ENCODE measurements at places on chromosomes 1 and 21.

DNA sequence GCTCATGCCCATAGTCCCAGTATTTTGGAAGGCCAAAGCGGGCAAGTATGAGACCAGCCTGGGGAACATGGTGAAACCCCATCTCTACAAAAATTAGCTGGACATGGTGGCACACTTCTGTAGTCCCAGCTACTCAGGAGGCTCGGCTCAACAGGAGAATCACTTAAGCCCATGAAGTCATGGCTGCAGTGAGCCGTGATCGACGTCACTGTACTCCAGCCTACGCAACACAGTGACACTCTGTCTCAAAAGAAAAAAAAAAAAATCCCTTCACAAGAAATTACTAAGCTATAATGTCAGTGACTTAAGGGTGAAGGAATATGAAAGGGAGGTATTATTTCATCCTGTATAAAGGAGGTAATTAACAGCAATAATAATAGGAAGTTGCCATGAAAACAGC, 99.8 kb downstream of the ACBD6 start:
- DNase-seq, result no peak

DNA sequence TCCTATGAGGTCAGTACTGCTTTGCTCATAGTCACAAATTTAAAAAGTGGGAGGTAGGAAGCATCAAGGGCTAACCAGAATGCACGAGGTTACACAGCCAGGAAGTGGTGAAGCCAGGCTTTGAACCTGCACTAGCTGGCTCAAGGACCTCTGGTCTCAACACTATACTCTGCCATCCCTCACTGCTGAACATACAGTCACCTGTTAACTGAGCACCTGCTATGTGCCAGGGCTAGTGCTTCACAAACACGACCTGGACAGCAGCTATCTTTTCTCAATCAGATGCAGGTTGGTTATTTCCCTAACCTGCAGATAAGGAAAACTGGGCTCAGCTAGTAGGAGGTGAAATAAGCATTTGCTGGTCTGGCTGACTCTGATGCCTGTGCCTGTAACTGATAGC, 73.0 kb downstream of the GLIS1 start:
- no peak for DNase-seq

DNA sequence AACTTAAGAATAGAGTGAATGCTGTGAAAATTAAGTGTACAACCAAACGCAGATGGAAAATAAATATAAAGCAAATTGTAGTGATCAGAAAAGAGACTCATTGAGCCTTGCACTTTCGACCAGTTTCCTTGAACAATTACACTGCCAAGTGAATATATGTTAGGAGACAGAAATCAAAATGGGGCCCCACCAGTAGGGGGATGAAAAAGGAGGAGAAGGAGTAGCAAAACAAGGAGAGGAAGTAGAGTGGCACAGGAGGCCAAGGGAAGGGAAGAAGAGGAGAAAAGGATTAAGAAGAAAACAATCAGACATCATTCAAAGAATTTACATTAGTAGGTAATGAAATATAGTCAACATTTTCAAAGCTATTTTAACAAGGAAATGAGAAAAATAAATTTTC, 1770.6 kb downstream of the PLA2G4A start:
- no peak for DNase-seq

DNA sequence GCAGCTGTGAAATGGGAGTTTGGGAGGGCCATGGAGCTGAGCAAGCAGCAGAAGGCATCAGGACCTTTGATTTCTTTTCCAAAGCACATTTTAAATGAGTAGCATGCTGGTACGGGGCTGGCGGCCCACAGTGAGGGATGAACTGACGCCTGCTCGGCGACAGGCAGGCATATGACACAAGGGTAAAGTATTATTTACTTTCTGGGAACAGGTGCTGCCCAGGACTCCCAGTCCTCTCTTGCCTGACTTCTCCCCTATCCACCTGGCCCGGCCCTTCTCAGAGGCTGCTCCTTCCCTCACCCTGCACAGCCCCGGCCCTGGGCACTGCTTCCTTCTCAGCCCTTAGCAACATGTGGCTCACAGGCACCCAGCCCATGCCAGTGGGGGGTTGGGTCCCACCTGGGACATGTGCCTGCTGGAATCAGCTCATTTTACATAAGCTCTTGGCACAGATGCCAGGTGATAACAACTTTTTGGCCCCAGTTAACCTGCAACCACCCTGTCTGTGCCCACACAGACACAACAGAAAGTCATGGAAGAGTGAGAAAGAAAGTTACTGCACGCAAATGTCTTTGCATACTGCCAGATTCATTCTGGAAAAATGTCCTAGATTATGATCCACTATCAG, 112.3 kb upstream of the GADD45A start:
- no peak for DNase-seq

GRCh38 chr1:6593810-6594209, 8.9 kb downstream of the KLHL21 start:
- no peak for DNase-seq

DNA sequence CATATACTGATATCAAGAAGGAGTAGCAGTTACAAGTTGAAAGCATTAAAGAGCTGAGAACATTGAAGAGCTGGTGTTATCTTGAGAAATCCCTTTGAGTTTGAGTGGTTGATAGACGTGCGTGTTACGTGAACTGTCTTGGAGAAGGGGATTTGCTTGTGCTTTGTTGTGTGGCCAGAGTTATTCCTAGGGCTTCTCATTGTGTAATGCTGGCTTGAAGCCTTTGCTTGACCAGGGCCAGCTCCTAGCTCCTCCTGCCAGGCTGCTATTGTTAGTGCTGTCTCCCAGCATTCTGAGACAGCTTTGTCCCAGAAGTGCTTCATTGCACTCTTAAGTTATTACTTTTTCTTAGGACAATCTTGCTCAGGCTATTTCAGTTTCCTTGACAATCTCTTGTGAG, 116.2 kb upstream of the KCNK2 start:
- no peak for DNase-seq

GRCh38 chr1:154221278-154222001, 685 bp downstream of the UBAP2L start:
- peak; percentile 74 for DNase-seq

DNA sequence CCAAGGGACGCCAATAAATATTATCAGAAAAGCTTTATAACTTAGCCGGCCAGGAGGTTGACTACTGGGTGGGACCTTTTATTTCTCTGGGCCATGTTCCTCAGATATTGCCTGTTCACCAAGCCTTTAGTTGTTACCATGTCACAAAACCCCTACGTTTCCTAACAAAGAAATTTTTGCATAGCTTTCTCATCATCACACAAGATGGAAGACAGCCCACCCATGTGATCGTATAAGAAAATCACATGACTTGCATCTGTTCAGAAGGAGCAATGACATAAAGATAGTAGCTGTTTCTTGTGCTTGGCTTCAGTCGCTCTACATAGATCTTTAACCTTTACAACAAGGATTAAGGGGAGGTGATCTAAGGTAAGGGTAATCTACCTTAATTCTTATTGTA, 88.9 kb upstream of the NGF start:
- no peak for DNase-seq

GRCh38 chr1:155976913-155977689, 1.2 kb downstream of the ARHGEF2 start:
- DNase-seq, result no peak

GRCh38 chr1:241292973-241293372, 64.0 kb downstream of the RGS7 start:
- no peak for DNase-seq

- peak; percentile 40 for DNase-seq
Measured at GRCh38 chr21:44761011-44761729, 40.5 kb downstream of the UBE2G2 start.

- DNase-seq, result no peak
Measured at GRCh38 chr1:76690766-76691165, 176.5 kb upstream of the ST6GALNAC5 start.

- DNase-seq, result no peak
Measured at GRCh38 chr1:108669679-108670078, 8.8 kb upstream of the HENMT1 start.

DNA sequence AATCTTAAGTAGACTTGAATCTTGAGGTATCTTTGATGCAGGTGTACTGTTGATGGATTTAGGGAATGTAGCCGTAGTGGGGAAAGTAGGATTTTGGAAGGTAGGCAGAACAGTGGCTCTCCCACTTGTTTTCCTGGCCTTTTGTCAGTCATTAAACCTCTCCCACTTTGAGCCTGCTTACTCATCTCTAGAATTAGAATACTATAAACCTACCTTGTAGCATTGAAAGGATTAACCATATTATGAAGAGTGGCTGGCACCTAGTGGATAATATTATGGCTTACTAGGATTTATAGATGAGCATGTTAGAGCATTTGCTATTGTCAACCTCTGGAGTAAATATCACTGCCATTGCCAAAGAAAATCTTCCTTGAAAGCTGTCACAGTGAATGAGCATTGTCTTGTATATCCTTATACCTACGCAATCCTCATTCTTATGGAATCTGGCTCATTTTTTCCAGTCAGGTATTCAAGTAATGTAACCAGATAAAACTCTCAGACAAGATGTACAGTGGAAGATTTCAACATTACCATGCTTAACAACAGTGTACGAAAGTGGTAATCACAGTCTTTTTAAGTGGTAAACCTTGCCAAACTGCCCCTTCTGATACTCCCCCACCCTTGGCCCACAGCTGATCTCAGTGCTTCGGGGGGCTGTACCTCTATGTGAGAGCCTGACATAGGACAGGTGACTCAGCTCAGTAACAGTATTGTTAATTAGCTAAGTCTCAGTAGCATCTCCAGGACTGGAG, 44.4 kb downstream of the SH3GLB1 start:
- no peak for DNase-seq

DNA sequence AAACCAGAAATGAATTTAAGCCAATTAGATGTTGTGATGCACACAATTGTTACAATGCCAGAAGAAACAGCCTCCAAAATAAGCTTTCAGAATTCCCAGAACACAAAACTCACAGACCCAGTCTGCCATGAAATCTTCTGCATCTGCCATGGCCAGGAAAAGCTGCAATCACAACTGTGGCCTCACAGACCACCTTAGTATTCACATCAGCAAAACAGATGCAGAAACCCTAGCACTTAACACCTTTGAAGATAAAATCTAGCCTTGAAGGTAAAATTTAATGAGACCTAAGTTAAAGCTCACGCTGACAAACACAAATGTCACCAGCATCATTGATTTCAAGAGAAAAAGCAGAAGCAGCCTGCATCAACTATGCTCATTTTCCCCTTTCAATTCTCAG, 566.8 kb upstream of the TMPRSS15 start:
- no peak for DNase-seq

- no peak for DNase-seq
Measured at GRCh38 chr1:14743368-14743767, 144.9 kb downstream of the KAZN start.

DNA sequence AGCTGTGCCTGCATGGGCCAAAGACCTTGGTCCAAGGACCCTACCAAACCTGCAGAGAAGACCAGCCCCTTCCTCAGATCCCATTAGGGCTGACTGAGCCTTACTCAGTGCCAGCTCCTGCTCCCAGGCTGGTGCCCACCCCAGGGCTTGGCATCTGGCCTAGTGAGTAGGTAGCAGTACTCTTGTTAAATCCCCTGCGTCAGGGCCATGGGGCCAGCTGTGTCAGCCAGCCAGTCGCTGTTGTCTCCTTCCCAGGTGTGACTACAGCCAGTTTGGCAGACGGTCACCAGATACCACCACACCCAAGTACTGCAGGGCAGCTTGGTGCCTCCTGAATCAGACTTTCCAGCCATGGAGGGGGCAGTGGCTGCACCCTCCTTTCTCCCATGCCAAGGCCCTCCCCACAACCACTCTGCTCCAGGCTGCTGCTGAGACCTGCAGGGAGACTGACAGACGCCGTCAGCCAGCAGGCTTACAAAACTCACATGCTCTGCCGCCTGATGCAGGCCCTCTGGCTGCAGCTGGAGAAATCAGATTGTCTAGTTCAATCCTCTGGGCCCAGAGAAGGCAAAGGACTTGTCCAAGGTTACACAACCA, 3.0 kb downstream of the TENT5B start:
- DNase-seq, result no peak

- no peak for DNase-seq
Measured at GRCh38 chr21:35538386-35538785, 489.3 kb upstream of the RUNX1 start.

DNA sequence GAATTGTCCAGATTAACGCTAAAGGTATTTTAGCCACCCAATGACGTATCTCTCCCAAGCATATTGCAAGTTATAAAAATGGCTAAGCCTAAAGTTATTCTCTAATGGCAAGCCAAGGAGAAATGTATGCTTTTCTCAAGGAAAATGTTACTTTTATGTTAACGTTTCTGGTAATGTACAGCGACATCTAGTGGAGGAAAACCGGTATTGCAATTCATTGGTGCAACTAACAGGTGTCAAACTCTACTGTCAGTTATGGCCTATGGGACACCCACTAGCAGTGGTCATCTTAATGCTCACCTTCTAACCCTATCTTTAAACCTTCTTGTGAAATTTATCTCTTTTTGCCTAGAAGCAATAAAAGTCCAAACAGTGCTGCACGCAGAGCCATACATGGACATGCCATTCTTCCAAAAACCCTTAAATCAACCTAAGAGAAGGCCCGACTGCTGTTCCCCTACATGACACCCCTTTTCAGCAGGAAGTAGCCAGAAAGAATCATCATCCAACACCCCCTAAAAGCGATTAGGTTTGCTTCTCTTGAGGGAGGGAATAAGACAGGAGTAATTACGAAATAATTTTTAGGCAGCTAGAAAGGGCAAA, 68.7 kb upstream of the LRIF1 start:
- no peak for DNase-seq

DNA sequence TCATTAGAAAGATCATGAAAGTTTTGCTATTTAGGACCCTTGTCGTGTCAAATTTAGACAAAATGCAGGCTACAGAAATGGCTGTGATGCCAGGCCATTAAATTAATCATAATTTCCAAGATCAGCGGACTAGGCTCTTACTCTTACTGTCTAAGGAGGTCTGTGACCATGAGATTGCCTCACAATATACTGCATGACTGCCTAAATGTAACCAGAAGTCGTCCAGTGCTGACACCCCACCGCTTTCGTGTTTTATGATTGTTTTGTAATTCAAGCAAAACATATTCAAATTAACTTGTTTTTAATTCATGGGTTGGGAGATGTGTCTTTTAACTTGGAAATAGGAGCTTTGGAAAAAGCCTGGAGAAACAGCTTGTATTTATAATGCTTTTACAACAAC, 947.5 kb downstream of the BRINP3 start:
- DNase-seq, result no peak

- DNase-seq, result no peak
Measured at GRCh38 chr1:189567890-189568289, 909.8 kb downstream of the BRINP3 start.

Data from type B pancreatic cell (in vitro differentiated cells).